ENCODE measurements at places on chromosomes 11 and 22. TPM values are rescaled to one million over a fixed set of nuclear protein-coding genes. Genes with fewer than 3 reads are reported as not detected.

The TYR gene
- not detected for total RNA-seq

GRCh38 chr11:84316866-84317555 is 1030.8 kb upstream of the CCDC90B start:
- no peak for DNase-seq

DNA sequence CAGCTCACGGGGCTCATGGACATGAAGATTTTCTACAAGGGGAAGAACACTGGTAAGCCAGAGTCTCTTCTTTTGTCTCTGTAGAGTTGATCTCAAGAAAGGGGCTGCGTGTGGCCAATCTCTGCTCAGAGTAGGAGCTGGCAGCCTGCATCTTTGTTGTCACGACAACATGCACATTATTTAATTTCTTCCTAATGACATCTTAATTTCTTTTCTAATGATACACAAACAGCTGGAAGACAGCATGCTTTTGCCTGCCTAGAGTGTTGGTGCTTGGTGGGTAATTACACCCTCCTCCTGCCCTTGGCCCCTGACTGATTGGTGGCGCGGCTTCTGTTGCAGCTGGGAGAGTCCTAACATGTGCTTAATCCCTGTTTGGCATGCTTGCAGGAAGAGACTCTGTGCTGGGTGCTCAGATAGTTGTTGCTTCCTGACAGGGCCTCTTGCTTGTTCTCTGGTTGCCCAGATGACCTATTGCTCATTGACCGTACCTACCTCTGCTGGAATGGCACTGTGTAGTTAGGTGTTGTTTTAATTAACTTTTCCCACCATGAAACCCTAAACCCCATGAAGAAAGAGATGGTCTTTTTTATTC is 106.9 kb upstream of the SORL1-AS1 start:
- no peak for DNase-seq

- no peak for DNase-seq
Observed at GRCh38 chr11:35144806-35145205, 5.8 kb downstream of the CD44 start.

- no peak for DNase-seq
Observed at GRCh38 chr22:47023871-47024270, 261.4 kb downstream of the TBC1D22A start.

DNA sequence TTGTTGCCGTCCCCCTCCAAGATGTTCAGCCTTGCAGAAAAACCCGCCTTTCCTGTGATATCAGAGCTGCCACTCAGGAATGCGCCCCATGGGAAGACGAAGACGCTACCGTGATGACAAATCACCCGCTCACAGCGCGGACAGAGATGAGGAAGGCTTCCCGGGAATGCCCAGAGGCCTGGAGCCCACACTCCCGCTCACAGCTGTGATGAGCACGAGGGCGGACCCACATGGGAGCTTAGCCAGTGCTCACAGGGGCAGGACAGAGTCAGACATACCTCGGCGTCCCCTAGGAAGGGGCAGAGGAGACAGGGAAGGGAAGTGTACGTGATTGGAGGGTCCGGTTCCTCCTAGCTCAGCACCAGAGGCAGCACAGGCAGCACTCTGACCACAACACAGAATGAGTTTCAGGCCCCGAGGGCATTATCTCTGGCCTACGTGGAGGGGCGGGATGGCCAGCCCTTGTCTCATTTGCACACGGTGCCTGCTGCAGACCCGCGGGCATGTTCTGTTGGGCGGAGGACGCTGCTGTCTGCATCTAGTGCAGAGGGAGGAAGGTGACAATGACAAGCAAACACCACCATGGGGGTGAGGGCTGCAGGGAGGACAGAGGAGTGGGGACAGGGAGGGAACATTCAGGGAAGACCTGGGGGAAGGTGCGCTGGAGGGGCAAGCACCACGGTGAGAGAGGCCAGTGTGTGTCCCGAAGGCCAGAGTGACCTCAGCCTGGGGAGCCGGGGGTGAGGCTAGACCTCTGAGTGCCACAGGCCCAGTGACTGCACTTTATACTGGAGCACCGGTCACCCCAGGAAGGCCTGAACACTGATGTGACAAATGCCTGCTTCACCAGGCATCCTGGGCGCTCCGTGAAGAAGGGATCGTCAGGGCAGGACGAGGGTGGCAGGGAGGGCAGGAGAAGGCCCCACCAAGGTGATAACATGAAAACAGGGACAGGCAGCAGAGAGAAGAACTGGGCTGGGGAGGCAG is 79.6 kb downstream of the CELSR1 start:
- no peak for DNase-seq

DNA sequence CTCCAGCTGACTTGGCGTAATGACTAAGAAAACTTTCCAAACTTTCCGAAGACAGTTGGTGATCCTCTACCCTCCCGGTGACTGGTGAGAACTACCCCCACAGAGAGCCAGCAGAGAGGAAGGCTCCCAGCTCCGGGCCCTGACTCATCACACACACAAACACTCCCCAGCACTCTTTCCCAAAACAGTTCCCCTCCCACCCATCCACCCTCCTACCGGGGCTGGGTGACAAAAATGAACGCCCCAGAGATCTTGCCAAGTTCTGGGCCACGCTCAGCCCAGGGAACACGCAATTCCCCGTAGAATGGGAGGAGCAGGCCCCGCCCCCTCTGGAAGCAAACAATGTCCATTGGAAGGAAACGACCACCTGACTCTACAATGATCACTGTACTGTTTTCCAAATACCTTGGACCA is 21.3 kb upstream of the JAM3 start:
- DNase-seq, result no peak

DNA sequence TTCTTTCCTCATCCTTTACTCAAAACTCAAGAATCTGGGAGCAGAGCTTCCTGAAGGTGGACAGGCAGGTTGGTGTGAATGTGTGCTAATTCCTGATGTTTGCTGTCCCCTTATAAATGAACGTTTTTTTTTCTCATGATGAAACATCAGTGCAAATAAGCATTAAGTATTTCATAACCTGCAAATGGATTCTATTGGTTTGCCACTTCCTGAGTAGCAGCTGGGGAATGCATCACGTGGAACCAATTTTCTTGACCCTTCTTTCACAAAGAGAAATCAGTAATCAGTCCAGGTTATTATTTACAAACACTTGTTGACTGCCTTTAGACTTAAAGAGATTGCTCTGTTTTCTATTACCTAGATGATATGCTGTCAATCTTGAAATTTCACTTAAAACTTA is 40.1 kb upstream of the SCN3B start:
- no peak for DNase-seq

Measured in natural killer cell (primary cell).